ENCODE measurements at places on chromosomes 5 and 9. TPM values are rescaled to one million over a fixed set of nuclear protein-coding genes. Genes with fewer than 3 reads are reported as not detected.

MPDZ gene
- total RNA-seq: not detected

SLC35A4 gene
- total RNA-seq: 91.9 TPM

GKAP1 gene
- total RNA-seq: 2.8 TPM

MEIKIN gene
- total RNA-seq: not detected

OTP gene
- total RNA-seq: not detected

SPDL1 gene
- 35.2 TPM for total RNA-seq

LIX1 gene
- total RNA-seq: not detected

SLC24A2 gene
- not detected for total RNA-seq

GARIN3 gene
- total RNA-seq: 0.30 TPM

SV2C gene
- 0.32 TPM for total RNA-seq

PRRX2 gene
- total RNA-seq: 5.1 TPM

CTSL gene
- total RNA-seq: 14.1 TPM

IFNA21 gene
- total RNA-seq: not detected

AGTPBP1 gene
- 28.1 TPM for total RNA-seq

FBP2 gene
- total RNA-seq: not detected

SLC4A9 gene
- total RNA-seq: not detected

SLC36A3 gene
- not detected for total RNA-seq

RAD1 gene
- total RNA-seq: 37.6 TPM

ZNF618 gene
- 0.25 TPM for total RNA-seq

Data from activated T-helper 2 cell treated with anti-CD3 and anti-CD28 coated beads, Interferon-gamma antibody, Interleukin-2, Interleukin-4, amounts not matched to agents 10 μg/mL and 5 μg/mL and 100 μg/mL, durations not matched to agents 14 hours and 24 hours and 36 hours (primary cell).